ENCODE measurements at places on chromosomes 2 and 18. TPM values are rescaled to one million over a fixed set of nuclear protein-coding genes. Genes with fewer than 3 reads are reported as not detected.

GRCh38 chr18:58113337-58113736, 69.3 kb downstream of the NEDD4L start:
- no peak for DNase-seq

- DNase-seq: peak; percentile 14
Observed at GRCh38 chr2:38406597-38407110, 29.6 kb upstream of the ATL2 start.

Gene PDE1A
- 0.15 TPM for total RNA-seq

DNA sequence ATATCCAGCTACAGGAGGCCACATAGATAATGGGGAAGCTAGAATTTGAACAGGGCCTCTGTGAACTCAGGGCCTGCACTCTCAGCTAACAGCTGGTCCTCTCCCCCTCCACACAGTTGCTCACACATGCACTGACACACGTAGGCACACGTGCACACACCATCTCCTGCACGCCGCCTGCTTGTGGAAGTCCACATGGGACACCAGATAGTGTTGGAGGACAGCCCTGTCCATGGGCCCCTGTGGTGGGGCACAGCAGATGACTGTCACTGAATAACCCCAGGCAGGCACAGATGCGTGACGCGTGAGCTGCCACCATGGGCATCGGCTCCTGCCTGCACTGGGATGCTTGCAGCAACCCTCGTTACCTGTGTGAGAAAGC, 52.9 kb downstream of the ADI1 start:
- DNase-seq: no peak

Gene DAW1
- 1.1 TPM for total RNA-seq

DNA sequence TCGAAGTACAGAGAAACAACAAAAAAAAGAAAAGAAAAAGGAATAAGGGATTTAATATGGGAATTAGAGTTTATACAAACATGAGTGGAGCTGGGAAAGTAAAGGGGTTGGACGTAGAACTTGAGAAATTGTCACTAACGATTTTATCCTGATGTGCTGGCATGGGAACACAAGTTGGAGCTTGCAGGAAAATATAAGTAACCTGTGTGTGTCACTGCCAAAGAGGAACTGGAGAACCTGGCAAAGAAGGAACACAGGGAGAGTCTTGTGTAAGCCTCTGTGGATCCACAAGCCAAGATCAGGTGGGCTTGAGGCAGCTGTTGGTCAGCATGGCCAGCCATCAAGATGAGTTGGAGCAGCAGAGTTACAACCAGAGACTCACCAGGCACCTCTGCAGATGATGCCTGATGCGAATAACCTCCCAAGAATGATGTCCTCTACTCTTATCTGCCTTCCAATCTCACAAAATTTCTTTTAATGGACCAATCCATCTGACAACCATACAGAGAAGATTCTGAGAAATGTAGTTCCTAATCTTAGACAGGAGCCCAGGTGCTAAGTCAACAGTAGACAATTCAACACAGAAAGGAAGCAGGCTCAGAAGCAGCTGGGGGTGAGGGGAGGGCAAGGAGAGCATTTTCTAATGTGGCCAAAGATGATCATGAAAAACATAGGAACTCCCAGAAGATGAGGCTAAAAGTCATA, 77.0 kb upstream of the SPOPL start:
- peak; percentile 29 for DNase-seq

Gene UGT1A4
- total RNA-seq: 0.12 TPM

Gene ANKRD62
- not detected for total RNA-seq

Gene SS18
- total RNA-seq: 103 TPM

Gene ABCG5
- not detected for total RNA-seq

Gene SLC23A3
- total RNA-seq: 2.6 TPM

Gene POTEI
- not detected for total RNA-seq

DNA sequence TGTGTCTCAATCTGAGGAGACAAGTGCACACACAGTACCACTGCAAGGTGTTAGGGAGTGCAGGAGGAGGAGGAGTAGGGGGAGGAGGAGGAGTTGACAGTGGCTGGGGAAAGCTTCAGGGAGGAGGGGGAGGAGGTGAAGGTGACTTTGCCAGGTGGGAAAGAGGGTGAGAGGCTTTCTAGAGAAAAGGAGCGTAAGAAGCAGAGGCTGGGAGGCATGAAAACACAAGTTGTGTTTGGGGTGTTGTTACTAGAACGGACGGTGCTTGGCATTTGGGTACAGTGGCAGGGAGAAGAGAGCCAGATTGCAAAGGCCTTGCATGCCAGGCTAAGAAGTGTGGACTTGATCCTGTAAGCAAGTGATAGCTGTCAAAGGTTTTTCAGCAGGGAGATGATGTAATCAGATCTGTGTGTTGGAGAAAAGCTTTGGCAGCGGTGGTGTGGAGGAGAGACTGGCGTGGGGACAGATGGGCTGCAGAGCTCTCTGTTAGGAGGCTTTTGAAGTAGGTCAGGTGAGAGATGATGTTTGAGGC, 16.2 kb downstream of the TANC1 start:
- peak; percentile 26 for DNase-seq

DNA sequence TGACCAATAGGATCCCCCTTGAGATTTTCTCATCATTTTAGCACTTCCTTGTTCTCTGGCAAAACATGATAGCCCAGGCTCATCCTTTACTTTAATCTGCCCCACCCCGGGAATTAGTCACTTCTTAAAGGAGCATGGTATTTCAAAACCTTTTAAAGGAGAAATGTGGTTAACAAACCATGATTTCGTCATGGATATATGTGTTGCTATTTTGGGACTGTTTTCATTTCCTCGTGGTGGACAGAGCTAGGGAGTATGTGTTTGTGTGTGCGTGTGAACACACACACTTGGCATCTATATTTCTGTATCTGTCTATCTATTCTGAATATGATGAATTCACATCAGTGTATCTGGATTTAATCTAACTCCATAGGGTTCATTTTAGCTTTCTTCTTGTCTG, 128.1 kb downstream of the BIRC6 start:
- DNase-seq: peak; percentile 92

DNA sequence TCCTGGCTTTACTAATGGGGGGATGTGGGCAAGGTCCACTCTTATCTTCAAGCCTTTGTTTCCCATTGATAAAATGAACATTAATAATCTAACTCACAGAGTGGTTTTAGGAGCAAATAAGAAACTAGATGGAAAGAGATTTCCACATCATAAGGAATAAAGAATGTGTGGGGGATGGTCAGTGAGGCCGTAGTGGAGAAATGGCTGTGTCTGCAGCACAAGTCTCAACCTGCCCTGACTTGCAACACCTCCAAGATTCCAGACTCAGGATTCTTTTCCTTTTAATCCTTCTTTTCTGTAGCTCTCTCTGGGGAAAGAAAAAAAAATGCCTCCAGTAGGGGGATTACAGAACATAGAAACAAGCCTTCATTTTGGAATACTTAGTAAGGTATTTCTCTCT, 124.2 kb upstream of the MEX3C start:
- DNase-seq: peak; percentile 90

All from MCF 10A (cell line).